ENCODE measurements at places on chromosomes 2 and 18.

GRCh38 chr2:4914551-4914950, 777.6 kb upstream of the SOX11 start:
- DNase-seq = no peak

DNA sequence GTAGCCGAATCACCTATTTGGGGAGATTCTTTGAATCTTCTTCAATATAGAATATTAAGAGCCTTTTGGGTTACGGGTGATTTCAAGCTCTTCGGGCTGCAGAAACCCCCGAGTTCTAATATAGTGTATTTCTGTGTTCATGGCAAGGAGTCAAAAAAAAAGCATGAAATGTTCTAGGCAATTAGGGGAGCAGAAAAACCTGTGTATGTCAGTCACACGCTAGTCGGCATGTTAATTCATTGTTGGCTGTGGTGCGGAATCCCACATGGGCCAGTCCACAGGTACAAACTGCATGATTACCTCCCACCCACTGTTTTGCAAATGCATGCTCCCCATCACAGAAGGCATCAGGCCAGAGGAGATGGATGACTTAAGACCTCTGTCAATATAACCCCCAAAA, 161.9 kb downstream of the PID1 start:
- DNase-seq = no peak

DNA sequence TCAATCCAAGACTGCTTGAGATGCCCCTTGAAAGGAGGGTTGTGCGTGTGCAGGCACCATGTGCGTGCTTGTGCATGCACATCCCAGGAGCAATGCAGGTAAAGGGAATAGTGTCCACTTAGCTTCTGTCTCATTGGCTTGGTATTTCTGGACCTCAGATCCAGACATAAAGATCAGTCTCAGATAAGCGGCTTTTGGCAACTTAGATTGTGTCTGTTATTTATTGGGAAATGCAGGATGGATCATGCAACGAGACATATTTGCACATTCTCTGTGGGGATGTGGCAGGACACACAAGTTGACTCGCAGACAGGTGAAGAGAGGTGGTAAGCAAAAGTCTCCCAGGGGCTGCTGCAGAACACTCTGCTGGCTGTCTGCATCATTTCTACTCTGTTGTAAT, 67.9 kb downstream of the SETBP1 start:
- DNase-seq = no peak

DNA sequence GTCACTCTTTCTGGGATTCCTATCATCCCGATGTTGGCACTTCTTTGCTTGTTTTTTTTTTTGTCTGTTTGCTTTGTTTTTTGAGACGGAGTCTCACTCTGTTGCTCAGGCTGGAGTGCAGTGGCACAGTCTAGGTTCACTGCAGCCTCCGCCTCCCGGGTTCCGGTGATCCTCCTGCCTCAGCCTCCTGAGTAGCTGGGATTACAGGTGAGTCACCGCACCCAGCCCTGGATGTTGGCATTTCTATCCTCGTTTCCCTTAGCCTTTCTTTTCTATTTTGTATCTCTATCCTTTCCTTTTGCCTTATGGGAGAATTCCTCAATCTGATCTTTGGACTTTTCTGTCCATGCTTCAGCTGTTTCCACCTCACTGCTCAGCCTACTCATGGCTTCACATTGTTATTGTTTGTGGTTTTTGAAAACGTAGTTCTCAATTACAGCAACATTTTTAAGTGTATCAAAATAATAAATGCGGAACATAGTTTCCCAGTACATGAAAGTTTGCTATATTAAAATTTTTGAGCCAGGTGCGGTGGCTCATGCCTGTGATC, 62.1 kb upstream of the ZNF516 start:
- DNase-seq = no peak

DNA sequence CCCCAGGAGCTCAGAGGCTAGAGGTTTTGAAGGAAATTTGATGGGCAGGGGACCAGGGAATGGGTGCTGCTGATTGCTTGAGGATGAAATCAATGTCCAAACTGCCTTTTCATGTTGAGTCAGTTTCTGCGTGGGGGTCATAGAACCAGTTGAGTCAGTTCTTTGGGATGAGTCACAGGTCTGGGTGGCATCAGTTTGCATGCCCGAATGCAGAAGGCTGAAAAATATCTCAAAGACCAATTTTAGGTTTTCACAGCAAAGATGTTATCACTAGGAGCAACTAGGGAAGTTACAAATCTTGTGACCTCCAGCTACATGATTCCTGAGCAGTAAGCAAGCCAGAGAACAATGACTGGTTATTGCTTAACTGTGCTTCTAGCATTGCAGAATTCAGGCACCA, 1135.1 kb upstream of the CRIM1 start:
- DNase-seq = no peak

- DNase-seq = no peak
Measured at GRCh38 chr2:205017912-205018311, 472.6 kb downstream of the PARD3B start.

DNA sequence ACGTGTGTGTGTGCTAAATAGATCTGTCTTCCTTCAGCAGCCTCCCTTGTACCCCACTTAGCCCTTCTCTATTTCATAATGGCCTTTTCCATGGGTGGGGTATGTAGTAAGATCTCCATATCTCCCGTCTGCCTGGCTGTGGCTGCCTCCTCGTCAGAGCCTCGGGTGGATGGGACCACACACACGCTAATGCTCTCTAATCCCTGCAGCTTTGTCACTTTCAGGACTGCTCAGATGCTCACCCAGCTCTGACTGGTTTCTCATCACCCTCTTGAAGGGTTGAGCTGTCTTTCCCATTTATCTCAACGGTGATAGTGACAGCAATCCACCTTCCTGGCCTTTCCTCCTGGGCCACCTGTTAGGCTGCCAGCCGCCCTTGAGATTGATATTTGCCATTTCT, 95.3 kb downstream of the DCC start:
- DNase-seq = no peak

GRCh38 chr2:18336975-18337374, 223.5 kb downstream of the RDH14 start:
- DNase-seq = no peak

DNA sequence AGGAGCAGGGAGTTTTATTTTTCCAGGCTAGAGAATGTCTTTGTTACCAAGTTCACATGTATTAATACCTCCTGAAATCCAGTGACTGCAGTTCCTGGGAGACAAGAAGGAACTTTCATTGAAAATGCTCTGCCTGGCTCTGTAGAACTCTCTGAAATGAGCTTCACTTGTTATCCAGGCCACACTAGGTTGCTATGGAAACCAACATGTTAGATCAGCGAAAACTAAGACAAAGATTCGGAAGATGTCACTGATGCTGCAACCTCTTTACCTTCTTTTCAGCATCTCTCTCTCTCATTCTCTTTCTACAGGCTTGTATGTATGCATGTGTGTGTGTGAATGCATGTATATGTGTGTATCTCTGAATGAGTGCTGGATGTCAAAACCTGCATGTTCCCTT, 218.5 kb downstream of the TRIB2 start:
- DNase-seq = no peak

GRCh38 chr2:240687741-240688552, 3.7 kb upstream of the AQP12A start:
- no peak for DNase-seq

GRCh38 chr2:37181726-37182684, 6.5 kb downstream of the SULT6B1 start:
- DNase-seq = no peak

GRCh38 chr18:74539289-74539688, 5.0 kb downstream of the CNDP1 start:
- no peak for DNase-seq

DNA sequence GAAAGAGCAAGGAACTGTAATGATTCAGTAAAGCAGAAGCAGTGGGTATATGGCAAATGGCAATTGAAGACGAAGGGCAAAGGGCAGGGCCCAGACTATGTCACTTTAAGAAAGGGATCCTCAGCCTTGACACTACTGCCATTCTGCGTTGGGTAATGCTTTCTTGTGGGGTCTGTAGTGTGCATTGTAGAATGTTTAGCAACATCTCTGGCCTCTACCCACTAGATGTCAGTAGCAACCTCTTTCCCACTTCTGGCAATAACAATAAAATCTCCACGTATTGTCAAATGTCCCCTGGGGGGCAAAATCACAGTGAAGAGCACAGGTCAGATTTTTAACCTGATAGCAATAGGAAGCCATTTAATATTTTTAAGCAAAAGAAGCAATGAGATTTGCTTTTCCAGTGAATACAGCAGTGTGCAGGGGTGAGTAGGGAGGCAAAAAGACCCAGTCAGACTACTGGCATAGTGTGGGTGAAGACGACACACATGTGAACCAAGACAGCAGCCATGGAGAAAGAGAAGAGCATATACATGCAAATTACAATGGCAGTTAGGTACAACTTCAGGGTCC, 209.5 kb downstream of the DYM start:
- no peak for DNase-seq
